ENCODE measurements at places on chromosomes 1 and 21.

GRCh38 chr1:41101950-41102607 is 80.6 kb upstream of the SLFNL1 start:
- no peak for DNase-seq

DNA sequence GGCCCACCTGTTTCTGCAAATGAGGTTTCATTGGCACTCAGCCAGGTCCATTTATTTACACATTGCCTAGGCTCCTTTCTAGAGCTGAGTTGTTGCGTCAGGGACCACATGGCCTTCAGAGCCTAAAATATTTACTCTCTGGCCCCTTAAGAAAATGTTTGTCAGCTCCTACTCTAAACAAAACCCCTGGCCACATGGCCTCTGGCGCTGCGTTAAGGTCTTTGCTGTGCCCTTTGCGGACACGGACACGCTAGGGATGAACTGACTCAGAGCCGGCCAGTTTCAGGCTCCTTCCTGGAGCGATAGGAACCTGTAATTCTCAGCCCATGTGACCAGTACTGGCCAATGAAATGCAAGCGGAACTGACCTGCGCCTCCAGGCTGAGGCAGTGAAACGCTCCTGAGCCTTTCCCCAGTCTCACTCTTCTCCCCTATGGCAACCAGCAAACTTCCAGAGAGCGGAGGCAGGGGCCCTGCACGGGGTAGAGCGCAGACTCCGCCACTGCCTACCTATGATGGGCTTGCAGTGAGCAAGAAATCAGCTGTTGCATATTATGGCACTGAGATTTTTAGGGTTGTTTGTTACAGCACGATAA is 160.3 kb downstream of the ETS2 start:
- DNase-seq, result no peak

DNA sequence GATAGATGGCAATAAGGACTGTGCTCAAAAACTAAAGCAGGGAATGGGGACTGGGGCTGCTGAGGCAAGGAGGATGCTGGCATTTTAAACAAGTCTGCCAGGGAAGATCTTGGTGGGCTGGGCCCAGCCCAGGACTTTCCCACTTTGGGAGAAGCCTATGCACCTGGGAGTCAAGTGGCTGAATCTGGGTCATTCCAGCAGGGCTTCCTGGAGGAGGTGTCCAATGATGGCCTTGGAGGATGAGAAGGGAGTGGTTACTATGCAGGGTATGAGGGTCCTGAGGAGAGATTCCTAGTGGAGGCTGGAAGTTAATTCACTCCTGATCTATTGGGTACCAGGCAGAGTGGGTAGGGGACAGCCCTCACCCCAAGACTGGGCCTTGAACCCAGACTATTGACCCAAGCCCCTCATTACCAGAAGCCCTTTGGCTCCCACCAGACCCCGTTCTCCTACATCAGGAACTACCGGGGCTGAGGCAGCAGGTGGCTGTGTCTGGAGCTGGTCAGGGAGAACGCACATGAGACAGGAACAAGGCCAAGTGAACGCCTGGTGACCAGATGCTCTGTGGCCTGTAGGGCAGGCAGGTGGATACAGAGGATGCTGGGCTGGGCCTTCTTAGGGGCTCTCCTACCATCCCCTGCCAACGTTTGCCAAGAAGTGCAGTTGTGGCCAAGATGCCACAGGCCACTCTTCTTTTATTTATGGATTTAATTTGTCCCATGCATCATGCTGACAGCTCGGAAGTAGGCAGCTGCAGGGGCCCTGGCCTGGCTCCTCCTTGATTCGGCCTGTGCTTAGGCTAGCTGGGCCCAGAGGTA is 18.3 kb upstream of the LRP8 start:
- DNase-seq, result no peak

DNA sequence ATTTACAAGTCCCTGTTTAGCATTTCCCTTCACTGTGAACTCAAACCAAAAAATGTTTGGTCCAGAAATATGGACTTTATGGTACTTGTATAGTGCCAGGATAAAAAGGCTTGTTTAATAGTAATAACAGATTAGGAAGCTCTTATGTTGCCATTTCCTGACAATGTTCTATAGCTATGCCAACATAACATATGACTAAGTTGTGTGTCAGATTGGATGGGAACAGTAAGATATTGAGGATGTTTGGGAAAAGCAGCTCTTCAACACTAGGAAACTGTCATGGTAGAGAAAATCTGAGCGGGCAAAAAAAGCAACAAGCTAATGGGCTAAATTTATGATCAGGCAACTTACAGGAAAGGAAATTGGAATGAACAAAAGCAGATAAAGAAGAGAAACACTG is 287.1 kb upstream of the ADGRL4 start:
- no peak for DNase-seq

DNA sequence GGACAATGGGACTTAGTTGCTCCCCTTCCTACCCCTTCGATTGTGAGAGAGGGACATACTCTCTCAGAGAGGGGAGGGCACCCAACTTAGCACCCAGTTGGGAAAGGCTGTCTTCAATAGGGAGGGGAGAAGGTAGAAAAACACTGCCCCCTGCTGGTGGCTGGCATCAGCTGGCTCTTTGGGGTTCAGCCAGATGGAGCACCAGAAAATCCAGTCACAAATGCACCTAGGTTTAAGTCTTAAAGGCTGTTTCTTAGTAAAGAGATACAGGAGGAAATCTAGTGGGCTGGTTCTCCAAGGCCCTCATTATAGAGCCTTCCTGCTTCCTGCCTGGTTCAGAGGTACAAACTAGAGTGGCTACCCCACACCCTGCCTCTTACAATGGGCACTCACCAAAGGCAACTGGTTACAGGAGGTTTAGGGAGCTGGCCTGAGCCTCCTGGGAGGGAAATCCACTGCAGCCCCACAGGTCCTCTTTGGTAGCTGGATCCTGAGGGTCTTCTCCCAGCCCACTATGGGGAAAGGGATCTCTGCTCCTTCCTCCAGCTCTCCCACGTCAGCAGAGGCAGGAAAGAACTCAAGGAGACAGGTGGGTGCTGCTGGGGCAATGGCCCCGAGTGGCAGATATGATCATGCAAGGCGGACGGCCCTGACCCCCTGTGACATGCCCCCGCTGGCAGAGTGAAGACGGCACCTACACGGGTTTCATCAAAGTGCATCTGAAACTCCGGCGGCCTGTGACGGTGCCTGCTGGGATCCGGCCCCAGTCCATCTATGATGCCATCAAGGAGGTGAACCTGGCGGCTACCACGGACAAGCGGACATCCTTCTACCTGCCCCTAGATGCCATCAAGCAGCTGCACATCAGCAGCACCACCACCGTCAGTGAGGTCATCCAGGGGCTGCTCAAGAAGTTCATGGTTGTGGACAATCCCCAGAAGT is 28.3 kb downstream of the EIF2D start:
- peak; percentile 63 for DNase-seq

DNA sequence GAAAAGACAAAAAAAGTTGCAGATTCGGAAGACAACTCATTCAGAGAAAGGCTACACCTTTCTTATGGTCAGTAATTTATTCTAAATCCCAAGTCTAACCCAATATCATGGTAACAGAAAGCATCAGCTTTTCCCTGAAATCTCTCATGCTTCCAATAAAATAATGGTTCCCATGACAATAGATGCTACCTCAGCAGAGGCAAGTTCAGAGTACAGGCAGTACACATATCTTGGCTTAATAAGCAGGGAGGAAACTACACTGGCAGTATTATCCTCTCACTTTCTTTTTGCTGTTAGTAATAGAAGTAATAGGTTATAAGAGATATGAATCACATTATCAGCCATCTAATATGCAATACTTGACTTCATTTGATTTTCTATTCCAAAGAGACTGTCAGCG is 137.1 kb downstream of the DPYD start:
- no peak for DNase-seq

DNA sequence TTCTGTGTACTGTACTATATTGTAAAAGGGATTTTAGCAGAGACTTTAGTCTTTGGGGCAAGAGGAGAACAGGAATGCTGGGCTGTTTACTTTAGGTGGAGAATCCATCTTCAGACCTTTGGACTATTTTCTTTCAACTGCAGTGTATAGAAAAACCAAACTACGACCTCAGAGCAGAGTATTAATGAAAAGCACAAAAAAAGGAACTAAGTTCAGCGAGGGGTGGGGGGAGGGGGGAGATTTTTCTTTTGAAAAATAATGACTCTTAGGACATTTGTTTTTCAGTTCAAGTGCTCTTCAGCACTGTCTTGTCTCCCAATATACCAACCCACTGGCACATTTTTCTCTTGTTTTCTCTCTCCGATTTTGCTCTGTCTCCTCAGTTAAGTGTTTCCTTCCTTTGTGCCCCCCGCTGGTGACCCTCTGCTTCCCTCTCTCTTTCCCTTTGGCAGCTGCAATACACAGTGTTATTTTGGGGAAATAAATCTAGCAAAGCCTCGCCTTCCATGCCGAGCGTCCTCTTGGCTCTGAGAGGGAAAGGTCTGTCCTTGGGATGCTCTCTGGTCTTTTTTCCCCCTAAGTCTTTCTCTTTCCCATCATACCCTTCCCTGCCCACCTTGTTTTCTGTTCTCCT is 44.8 kb downstream of the ACP6 start:
- DNase-seq, result no peak

- no peak for DNase-seq
Measured at GRCh38 chr1:51504806-51505525, 14.1 kb downstream of the EPS15 start.

GRCh38 chr1:228098323-228098931 is 4.7 kb downstream of the C1orf35 start:
- DNase-seq, result no peak

GRCh38 chr1:165829888-165830287 is 2.5 kb downstream of the UCK2 start:
- no peak for DNase-seq

GRCh38 chr1:173920861-173921260 is 3.7 kb upstream of the SERPINC1 start:
- no peak for DNase-seq
